ENCODE measurements at places on chromosomes 4 and X.

DNA sequence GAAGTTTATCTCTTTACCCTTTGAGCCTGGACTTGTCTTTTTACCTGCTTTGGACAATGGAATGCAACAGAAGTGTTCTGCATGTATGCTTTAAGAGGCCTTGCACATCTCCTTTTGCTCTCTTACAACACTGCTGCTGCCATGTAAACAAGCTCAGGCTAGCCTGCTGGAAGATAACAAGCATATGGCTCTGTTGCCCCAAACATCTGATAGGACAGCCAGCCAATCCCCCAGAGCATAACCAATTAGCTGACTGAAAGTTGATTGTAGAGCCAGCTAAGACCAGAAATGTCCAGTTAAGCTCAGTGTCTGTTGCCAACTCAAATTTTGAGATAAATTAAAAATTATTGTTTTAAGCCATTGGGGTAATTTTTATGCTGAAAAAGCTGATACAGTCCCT lies 510.6 kb upstream of the CNKSR2 start:
- no peak for DNase-seq

GRCh38 chr4:67713529-67714247 lies 12.7 kb upstream of the UBA6 start:
- no peak for DNase-seq

DNA sequence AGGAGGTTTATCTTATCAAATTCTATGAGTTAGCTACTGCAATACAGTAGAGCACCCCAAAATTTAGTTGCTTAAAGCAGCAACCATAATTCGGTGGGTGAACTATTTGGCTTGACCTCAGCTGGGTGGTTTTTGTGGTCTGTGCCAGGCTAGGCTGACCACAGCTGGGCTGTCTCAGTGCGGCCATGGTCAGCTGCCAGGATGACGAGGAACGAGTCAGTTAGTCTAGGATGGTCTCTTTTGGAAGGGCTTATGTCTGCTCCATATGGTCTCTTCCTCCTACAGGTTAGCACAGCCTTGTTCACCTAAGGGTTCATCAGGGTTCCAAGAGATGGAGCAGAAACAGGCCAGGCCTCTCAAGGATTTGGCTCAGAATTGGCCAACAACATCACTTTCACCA lies 210.4 kb downstream of the PALLD start:
- DNase-seq, result no peak

DNA sequence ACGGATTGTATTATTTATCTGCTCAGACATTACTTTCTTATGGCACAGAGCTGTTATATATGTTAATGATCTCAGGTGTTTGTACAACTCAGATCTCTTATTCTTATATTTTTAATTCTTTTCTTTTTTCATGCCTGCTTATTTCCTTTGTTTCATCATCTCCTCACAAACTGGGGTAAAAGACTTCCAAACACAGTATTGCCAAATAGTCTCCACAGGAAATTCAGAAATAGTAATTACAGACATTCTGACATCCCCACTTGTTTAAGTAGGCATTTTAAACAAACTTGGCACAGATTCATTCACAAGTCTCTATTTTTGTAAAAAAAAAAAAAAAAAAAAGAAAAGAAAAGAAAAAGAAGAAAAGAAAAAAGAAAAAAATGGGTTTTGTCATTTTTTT lies 129.7 kb upstream of the USP38 start:
- DNase-seq, result no peak

DNA sequence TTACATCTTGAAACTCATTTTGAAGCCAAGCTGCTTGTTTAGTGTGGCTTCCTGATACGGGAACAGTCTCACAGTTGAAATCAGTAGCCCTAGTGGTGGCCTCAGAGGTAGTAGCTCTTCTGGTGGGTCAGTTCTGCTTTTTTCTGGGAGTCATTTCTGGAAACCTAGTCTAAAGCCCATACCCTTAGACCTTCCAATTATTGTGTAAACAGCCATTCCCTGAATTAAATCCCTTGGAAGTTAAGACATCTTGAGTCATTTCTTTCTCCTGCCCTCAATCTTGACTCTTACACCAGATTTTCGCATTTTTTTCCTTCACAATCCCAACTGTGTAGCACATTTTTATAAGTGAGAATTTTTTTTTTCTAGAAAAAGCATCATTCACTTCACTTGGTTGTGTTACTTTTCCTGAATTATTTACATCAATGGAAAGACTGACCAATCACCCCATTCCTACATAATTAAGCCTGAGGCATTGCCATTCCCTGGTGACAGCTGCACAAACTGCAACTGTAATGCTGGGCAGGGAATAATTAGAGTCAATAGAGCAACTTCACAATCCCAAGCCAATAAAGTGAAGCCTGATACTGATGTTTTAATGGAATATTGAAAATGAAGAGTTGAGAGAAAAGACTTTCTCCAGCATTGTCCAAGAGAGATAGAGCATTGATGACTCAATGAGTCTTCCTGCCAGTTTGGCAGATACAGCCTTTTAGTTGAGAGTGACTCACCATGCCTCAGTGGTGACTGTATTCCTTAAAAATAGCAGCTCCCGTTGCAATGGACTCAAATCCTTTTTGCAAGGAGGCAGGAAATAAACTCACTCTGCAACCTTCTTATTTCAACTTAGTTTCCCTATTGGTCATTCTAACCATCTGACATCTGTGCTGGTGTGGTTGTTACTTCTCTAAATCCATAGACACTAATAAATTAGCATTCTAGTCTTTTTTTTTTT lies 13.0 kb upstream of the SEPSECS start:
- DNase-seq, result no peak

GRCh38 chr4:107734120-107734519 lies 14.1 kb upstream of the PAPSS1 start:
- DNase-seq, result no peak

GRCh38 chr4:33349376-33349775 lies 2629.2 kb downstream of the PCDH7 start:
- no peak for DNase-seq

DNA sequence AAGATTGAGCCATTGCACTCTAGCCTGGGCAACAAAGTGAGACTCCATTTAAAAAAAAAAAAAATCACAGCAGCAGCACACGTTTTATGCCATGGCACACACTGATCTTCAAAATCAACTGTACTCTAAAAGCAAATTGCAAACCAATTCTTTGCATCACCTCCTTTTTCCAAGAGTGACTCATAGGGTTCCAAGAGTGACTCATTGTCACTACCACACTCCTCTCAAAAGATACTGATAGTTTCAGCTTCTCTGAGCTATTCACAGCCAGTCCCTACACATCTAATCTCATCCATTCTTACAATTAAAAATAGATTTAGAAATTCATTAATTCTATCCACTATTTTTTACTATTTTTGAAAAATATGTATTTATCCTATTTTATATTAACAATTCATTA lies 1494.9 kb upstream of the AGA start:
- no peak for DNase-seq

DNA sequence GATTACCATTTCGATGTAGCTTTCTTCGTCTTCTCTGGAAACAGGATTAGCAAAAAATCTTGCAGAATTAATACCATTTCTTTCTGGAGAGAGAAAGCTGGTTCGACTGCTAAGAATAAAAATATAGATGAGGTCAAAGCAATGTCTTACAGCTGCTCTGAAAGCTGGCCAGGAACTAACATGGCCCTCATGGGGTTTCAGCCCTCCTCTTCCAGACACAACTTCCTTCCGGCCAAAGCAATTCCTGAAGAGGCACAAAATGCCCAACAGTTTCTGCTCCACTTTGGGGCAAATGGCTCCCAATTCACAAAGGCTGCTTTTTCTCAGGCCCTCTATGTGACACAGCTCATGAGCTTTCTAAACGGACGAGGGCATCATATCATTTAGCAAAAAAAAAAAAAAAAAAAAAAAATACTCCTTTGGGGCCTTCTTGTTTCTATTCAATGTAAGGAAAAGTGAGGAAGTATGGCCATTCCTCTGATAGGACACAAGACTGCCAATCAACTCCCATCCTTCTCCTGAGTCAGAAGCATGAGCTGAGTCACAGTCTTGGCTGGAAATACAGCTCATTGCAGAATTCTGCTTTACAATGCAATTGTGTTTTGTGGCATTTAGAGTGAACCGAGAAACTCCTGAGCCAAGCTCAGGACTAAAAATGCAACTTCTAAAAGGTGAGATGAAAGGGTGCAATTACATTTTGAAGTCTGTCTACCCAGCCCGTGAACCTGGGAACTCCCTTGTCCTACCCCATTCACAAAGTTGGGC lies 42.7 kb upstream of the CTAG2 start:
- no peak for DNase-seq

GRCh38 chr4:106893395-106893881 lies 142.7 kb downstream of the DKK2 start:
- no peak for DNase-seq

DNA sequence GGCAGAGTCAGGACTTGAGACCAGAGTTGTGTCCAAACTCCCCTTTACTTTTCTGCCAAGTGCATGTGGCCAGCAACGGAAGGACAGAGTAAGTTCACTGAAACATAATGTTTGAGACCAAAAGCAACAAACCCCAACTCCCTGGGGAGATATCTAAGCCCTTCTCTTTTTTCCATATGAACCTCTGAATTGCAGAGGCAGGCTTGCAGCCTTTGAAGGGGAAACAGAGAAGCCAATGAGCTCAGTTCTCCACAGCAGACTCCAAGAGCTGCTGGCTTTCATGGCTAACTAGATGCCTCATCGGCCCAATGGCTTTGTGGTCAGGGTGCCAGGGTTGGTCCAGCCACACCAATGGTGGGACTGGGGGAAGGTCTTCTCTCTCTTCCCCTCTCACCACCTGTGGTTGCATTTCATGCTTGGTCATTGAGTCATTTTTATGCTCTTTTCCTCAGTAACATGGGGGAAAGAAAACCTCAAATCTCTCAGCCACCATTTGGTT lies 34.0 kb downstream of the STARD8 start:
- DNase-seq, result no peak

DNA sequence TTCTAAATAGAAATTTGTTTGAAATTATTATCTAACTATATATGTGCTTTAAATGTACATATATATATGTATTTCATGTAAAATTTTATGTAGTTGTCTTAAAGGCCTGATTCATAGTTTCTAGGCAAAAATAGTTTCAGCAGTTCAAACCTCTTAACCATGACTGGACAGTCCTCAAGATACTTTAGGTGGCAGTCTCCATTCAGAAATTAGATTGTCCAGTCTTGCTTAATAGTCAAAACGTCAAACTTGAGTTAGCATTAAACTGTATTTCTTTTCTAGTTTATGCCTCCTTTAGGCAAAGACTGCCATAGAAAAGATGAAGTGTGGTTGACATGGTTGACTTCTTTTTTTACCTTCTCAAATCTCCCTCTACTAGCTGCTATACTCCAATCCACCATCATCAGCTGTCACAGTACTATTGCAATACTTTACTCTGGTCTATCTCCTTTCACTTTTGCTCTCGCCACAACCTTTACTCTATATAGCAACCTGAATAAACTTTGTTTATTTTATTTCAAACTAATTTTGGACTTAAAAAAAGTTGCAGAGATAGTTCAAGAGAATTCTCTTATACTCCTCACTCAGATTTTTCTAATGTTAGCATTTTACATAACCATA lies 395.6 kb upstream of the DIPK2B start:
- no peak for DNase-seq

- no peak for DNase-seq
Measured at GRCh38 chr4:101279377-101279871, 67.9 kb downstream of the PPP3CA start.

Measured in effector CD8-positive, alpha-beta T cell (primary cell).